Renal cortex interstitium (tissue), 15 donors: ENCODE measurements at places on chromosomes 3 and 15. TPM values are rescaled to one million over a fixed set of nuclear protein-coding genes. Genes with fewer than 3 reads are reported as not detected.

GRCh38 chr15:62465173-62465572 is 300.1 kb upstream of the C2CD4B start:
- no peak for DNase-seq

- DNase-seq, result no peak
These were observed 237.3 kb upstream of the ZBTB20 start for GRCh38 chr3:115384381-115384780.

- no peak for DNase-seq
These were observed 51.8 kb downstream of the CHD2 start for GRCh38 chr15:92951800-92952457.

- no peak for DNase-seq
These were observed 2.3 kb downstream of the FBXL22 start for GRCh38 chr15:63599401-63600000.

- DNase-seq, result no peak
These were observed 55.1 kb upstream of the SLC25A26 start for GRCh38 chr3:66165660-66166059.

DNA sequence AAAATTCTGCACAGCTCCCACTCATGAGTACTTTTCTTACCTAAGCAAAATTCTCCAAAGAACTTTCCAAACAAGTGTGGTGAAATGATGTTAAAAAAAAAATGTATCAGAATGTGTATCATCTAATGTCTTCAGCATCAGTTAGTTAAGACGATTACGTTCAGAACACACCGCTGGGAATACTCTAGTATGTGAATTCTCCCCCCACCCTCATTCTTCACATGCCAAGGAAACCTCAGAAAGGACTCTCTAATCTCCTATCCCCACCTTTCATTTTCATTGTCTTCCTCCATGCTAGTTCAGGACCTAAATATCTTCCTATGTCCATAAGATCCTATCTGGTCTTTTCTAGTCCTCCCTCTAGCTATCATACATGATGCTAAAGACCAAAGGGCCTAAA is 457.4 kb downstream of the SHQ1 start:
- no peak for DNase-seq

DNA sequence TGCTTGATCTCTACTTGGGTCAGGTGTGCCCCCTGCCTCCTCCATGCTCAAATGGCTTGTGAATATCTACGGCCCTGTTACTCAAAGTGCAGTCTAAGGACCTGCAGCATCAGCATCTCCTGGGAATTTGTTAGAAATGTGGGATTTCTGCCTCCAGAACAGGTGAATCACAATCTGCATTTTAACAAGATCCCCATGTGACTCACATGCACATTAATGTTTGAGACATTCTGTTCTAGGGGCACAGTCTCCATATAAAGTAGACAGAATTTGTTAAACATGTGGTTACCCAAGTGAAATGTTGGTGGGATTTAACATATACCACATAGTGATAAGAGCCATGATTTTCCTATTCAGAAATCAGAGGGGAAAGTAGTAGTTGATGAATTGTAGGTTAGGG is 256.2 kb downstream of the NR1D2 start:
- no peak for DNase-seq

GRCh38 chr15:46413799-46414198 is 779.0 kb downstream of the SQOR start:
- no peak for DNase-seq

The CCDC191 gene
- polyA plus RNA-seq, result 18.2 TPM

The CDC25A gene
- 13.2 TPM for polyA plus RNA-seq

The KNG1 gene
- polyA plus RNA-seq, result 74.3 TPM

The CHRM5 gene
- polyA plus RNA-seq, result 0.09 TPM
